ENCODE measurements at places on chromosomes 5 and 9.

GRCh38 chr9:134595014-134595413, 46.6 kb upstream of the COL5A1 start:
- DNase-seq: no peak

DNA sequence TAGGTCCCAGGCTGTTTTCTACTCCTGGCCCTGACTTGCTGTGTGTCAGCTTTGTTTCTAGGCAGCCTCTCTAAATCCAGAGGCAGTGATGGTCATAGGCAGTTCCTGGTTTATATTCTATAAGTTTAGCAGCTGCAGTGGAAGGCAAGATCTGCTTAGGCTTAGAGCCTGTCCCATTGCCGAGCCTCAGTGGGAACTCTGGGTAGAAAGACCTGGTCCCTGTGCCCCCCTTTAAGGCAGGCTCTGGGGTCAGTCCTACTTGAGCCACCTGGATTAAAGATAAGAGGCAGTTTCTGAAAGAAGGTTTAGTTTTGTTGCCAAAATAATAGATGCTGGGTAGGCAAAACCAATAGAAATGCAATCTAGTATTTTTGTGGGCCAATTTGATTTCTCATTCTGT, 13.6 kb downstream of the MCCC2 start:
- DNase-seq: no peak

DNA sequence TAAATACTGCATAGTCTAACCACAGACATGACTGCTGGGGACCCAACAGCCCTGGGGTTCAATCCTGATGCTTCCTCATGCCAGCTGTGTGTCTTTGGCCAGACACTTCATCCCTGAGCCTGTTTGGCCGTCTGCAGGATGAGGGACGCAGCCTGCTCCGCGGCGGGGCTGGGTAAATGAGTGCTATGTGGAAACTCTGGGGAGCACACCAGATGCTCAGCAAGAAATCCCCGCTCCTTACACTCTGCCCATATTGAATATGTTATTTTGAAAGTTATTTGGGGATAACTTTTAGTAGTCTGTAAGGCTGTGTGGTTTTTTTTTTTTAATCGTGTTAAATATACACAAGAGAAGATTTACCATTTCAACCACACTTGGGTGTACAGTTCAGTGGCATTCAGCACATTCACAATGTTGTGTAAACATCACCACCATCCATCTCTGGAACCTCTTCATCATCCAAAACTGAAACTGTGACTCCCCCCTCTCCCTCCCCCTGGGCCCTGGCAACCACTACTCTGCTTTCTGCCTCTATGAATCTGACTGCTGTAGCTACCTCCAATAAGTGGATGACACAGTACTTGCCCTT, 42.7 kb downstream of the SH3PXD2B start:
- DNase-seq: no peak

DNA sequence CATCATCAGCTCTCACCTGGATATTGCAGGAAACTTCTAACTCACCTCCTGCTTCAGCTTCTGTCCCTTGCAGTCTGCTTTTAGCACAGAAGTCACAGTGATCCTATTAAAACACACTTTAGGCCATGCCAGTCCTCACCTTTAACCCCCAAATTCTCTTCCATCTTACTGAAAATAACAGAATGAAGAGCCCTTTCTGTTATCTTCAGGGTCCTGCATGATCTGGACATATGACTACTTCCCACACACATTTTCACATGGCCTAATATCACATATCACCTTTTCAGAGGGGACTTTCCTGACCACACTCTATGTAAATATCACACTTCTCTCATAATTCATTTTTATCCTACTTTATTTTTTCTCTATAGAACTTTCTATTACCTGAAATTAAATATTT, 550.6 kb upstream of the CLINT1 start:
- DNase-seq: no peak

- no peak for DNase-seq
Measured at GRCh38 chr9:111118256-111118948, 80.1 kb upstream of the LPAR1 start.

Data from C1 segment of cervical spinal cord (tissue), 14 donors.